Spinal cord (tissue), 10 donors: ENCODE measurements at places on chromosomes 4 and X.

DNA sequence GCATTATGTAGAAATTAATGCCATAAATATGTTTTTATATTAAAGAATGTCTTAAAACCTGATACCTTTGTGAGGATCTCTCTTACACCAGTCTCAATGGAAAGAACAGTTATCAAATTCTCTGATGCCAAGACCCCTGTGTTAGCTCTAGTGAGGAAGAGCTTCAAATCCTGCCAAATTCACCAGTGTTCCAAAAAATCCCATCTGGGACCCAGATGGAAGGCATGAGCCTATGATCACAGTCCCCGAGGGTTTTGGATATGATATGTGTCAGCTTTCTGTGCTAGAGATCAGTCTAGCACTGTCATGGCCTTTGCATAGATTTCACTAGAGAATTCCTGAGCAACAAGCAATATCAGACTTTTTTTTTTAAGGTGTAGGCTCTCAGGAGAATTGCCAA lies 412.1 kb downstream of the UBE2NL start:
- no peak for DNase-seq

DNA sequence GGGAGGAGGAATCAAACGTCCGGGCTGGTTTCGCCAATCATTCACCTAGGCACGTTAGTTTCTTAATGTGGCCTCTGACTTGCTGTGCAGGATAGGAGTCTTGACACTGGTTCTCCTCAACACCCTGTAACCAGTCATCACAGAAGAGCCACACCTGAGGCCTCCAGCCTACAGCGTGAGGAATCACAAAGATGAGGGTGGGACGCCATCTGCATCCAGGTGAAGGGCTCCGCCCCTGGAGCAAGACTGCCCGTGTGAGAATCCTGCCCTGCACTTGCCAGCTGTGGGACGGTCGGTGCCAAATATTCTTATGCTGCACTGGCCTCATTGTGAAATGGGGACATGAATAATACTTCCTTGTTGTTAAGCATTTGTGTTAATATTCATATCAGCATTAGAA lies 35.7 kb upstream of the TSPAN5 start:
- no peak for DNase-seq

DNA sequence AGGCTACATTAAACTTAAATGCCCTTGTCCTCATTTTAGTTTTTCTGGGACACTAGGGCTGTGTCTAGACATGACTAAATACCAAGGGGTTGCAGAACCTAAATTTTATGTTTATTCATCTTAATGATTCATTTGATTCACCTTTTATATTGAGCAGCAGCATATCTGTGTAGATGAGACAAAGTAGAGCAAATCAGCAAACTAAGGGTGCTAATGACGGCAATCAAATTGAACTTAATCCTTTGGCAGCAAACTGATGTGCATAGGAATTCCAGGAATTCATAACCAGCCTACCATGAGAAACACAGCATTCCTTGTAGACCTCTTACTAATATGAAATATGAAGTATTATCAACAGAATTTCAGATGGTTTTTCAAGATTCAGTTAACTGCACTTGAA lies 25.1 kb downstream of the EPHA5 start:
- DNase-seq, result no peak

DNA sequence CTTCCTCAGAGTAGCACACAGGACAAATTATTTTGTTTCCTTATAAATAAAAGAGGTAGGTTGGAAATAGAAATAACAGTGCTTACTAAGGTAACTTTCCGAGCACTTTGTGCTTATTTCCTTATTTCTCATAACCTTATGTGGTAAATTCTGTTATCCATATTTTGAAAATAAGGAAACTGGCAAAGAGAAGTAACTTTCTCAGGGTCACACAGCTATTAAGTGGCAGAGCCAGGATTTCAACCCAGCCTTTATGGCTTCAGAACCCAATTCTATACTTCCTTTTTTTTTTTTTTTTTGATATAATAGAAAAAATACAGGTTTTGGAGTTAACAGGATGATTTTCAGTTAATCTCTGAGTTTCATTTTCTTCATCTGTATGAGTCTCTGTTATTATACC lies 3.3 kb downstream of the UTP3 start:
- no peak for DNase-seq

- no peak for DNase-seq
Observed at GRCh38 chr4:1375761-1376322, 28.8 kb downstream of the UVSSA start.

DNA sequence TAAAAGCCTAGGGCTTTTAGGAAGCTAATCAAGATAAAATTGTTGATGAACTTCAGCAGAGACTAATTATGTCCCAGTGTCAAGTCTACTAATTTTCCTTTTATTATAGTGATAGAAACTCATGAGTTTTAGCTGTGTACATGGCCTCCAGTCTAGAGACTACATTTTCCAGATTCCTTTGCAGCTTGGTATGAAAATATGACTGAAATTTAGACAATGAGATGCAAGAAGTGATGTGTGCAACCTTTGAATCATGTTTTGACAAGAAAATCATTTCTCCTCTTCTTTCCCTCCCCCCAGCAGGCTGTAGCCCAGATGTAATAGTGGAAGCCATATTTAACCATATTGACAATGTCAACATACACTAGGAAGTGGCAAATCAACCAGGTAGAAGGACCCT lies 30.3 kb upstream of the IL13RA2 start:
- no peak for DNase-seq

DNA sequence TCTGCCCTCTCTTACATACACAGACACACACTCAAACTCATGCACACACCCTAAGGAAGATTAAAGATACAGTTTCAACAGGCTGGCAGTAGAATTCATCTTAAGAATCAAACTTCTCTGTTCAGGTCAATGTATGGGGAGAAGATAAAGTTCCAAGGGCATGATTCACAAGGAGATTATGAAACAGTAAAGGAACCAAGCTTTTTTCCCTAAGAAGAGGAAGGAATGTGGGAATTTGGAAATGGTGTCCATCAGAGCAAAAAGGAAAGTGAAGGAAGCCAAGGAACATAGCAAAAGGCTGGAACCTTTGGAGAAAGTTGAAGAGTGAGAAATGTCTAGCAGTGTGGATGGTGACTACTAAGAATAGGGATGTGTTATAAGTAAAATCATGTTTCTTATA lies 191.0 kb upstream of the NPY2R start:
- no peak for DNase-seq

- DNase-seq, result no peak
Observed at GRCh38 chr4:184094532-184095159, 123.0 kb downstream of the ENPP6 start.

DNA sequence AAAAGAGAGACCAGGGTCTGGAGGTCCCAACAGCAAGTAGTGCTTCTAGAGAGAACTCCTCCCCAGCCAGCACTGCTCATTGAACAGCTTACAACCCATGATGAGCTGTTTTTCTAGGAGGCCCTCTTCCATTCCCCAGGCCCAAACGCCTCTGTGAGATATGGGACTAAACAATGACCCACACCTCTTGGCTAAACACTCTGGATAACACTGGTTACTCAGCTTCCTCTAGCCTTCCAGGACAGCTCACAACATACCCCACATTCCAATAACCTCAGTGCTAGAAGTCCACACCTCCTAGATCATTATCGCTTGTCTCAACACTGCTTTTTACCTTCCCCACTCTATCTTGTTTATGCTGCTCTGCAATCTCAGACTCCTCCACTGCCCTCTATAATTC lies 35.4 kb upstream of the PGRMC2 start:
- no peak for DNase-seq

- DNase-seq, result peak; percentile 12
Observed at GRCh38 chrX:72094894-72095293, 36.8 kb downstream of the RTL5 start.

- no peak for DNase-seq
Observed at GRCh38 chr4:22170353-22170752, 221.8 kb upstream of the KCNIP4 start.

GRCh38 chr4:10598829-10599228 lies 85.7 kb downstream of the CLNK start:
- no peak for DNase-seq

DNA sequence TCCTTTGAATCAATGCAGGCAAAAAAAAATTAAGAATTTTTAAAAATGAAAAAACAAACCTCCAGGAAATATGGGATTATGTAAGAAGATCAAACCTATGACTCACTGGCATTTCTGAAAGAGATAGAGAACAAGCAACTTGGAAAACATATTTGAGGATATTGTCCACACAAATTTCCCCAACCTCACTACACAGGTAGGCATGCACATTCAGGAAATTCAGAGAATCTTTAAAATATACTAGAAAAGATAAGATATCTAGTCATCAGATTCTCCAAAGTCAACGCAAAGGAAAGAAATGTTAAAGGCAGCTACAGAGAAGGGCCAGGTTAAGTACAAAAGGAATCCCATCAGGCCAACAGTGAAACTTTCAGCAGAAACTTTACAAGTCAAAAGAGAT lies 85.6 kb downstream of the ANTXR2 start:
- no peak for DNase-seq

DNA sequence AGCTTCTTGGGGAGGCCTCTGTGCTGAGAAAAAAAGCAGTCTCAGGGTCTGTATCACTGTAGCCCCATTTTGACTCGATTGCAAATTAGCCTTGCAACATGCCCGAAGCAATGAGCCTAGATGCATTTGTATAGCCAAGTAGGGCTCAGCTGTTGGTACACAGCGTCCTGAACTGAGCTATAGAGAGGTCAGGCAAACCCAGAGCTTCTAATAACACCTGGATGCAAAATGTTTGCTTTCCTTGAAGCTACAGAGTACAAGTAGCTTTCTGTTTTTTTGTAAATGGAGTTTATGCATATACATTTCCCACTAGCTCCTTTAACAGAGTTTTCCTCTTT lies 87.8 kb downstream of the PLAC1 start:
- DNase-seq, result no peak

- DNase-seq, result no peak
Observed at GRCh38 chr4:185399466-185399865, 2.8 kb downstream of the ANKRD37 start.

GRCh38 chr4:99008051-99008450 lies 12.5 kb downstream of the METAP1 start:
- DNase-seq, result no peak
